ENCODE measurements at places on chromosomes 6 and 20.

- DNase-seq = peak; percentile 25
These were observed 29.4 kb upstream of the RNF8 start for GRCh38 chr6:37324131-37325033.

GRCh38 chr6:143592335-143592734 lies 80.8 kb upstream of the FUCA2 start:
- no peak for DNase-seq

DNA sequence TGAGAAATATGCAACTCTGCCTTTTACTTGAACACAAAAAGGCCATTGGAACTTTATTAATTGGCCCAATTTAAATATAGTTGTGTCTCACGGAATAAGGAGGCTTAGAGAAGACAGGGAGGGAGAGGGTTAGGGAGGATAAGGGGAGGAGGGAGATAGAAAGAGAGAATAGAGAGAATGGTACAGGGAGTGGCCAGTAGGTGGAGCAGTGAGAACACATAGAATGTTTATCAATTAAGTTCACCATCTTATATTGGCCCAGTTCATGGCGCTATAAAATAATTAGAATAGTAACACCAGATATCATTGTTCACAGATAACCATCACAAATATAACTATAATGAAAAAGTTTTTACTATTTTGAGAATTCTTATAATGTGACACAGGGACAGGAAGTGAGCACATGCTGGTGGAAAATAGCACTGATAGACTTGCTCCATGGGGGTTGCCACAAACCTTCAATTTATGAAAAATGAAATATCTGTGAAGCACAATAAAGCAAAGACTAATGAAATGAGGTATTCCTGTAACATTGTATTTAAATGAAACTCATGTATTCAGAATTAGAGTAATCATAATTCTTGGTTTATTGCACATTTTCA lies 374.1 kb upstream of the MANEA start:
- DNase-seq = peak; percentile 42

DNA sequence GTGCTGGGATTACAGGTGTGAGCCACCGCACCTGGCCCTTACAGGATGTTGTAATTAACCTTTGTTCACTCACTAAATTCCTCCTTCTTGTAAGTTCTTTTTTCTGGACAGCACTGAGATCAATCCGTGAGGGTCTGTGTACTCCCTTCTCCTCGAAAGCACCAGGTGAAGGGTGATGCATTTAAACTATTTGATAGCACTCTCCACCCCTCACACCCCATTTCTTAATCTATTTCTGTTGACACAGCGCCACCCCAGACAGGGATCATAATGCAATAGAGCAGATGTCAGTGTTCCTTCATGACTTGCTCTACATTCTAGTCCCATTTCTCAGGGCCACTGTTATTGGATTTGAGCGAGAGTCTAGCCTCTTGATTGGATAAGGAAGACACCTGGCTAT lies 46.3 kb downstream of the PPP1R14C start:
- no peak for DNase-seq

DNA sequence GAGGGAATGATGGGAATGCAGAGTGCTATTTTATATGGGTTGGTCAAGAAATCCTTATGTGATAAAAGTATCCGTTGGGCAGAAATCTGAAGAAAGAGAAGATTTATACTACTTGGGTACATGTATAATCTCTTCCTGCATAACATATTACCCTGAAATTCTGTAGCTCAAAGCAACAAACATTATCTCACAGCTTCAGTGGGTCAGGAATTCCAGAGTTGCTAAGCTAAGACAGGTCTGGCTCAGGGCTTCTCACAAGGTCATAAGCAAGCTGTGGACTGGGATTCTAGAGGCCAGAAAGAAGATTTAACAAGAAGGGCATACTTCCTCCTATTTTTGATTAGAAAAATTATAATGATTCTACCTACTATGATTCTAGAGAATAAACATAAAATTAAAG lies 172.5 kb upstream of the THEMIS start:
- DNase-seq = no peak

GRCh38 chr20:61963149-61963548 lies 102.5 kb downstream of the TAF4 start:
- no peak for DNase-seq

- no peak for DNase-seq
These were observed 302.3 kb upstream of the CITED2 start for GRCh38 chr6:139676718-139677117.

DNA sequence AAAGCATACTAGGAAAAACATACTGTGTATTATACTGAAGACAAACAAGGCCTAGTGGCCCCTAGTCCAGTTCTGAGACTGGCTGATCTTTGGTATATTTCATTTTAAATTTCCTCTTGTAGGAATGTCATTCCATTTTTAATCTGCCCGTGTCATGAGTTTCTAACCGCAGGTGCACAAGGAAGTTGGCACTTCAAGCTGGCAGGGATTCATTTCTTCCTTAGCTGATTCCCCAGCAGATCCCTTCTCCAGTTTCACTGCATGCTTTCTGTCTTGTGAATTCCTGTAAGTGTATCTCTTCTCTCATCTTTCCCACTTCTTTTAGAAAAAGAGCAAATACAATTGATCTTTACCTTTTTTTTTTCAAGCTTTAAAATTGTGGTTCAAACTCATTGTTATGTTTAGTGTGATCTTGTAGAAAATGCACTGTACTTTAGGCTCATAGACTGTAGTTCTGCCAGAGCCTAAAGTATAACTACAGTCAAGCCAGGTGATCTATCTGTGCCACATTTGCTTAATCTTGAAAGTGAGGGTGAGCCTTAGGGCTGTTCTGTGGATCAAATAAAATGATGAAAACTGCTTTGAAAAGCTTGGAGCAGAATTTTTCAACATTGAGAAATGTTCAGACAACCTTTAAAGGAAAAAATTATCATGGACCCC lies 37.0 kb downstream of the RNF217 start:
- no peak for DNase-seq

DNA sequence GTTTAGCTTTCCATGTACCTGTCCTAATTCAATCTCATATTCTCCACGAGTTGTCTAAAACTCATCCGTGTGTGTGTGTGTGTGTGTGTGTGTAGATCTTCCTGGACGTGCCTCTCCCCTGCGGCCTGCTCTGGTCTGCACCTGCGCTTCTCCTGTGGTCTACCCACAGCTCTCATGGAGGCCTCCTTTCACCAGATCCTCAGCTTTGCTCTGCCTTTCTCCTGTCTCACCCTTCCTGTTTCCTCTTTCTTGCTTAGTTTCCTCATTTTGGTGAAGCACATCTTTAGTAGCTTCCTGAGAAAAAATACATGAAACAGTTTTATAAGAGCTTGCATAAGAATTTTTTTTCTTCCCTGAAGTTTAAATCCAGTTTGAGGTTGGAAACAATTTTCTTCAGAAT lies 18.1 kb downstream of the SLX4IP start:
- DNase-seq = no peak

GRCh38 chr20:29410806-29411457 lies 1846.5 kb upstream of the DEFB115 start:
- no peak for DNase-seq

- DNase-seq = peak; percentile 54
These were observed 5.3 kb upstream of the ZNF184 start for GRCh38 chr6:27478141-27478705.

All from adipocyte (in vitro differentiated cells).